ENCODE measurements at places on chromosomes 2 and 18. TPM values are rescaled to one million over a fixed set of nuclear protein-coding genes. Genes with fewer than 3 reads are reported as not detected.
A peak's percentile ranks its signal among the peaks of the same experiment; 100 is the strongest.

- H3K4me3 ChIP-seq = no peak overlapping the region
- H3K27ac ChIP-seq = no peak overlapping the region
These were observed 244.1 kb downstream of the HDAC4 start for GRCh38 chr2:239156516-239157265.

NCOA1 gene
- total RNA-seq = 20.1 TPM

CNGA3 gene
- total RNA-seq = 0.84 TPM

DNA sequence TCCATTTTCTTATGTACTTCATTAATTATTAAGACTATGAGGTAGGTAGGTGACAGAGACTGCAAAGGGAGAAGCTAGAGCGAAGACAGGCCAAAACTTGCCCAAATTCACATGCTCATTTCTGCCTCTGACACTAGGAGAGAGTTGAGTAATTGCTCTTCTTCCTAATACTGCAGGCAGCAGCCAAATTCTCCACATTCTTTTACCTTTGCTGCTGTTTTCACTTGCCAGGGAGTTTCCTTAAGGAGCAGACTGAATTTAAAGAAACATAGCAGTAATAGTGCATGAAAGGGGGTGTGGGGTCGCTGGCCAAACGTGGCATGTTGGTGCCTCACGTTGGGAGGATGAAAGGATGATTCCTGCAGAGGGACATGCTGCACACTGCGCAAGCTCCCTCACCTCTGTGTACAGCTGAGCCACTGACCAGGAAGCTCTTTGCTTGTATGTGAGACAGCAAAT is 12.3 kb downstream of the CRIM1 start:
- H3K4me1 ChIP-seq = peaks cover 58% of the 10 kb centered on the region
- H3K27me3 ChIP-seq = no peaks in the 10 kb centered on the region
- no peak for DNase-seq
- no peak overlapping the region for H3K27ac ChIP-seq
- H3K36me3 ChIP-seq = peaks cover 3% of the 10 kb centered on the region

GRCh38 chr2:227317834-227318233 is 7.2 kb upstream of the MFF start:
- H3K4me1 ChIP-seq = no peaks in the 10 kb centered on the region
- peaks cover 4% of the 10 kb centered on the region for H3K27me3 ChIP-seq
- no peak overlapping the region for H3K27ac ChIP-seq

DNA sequence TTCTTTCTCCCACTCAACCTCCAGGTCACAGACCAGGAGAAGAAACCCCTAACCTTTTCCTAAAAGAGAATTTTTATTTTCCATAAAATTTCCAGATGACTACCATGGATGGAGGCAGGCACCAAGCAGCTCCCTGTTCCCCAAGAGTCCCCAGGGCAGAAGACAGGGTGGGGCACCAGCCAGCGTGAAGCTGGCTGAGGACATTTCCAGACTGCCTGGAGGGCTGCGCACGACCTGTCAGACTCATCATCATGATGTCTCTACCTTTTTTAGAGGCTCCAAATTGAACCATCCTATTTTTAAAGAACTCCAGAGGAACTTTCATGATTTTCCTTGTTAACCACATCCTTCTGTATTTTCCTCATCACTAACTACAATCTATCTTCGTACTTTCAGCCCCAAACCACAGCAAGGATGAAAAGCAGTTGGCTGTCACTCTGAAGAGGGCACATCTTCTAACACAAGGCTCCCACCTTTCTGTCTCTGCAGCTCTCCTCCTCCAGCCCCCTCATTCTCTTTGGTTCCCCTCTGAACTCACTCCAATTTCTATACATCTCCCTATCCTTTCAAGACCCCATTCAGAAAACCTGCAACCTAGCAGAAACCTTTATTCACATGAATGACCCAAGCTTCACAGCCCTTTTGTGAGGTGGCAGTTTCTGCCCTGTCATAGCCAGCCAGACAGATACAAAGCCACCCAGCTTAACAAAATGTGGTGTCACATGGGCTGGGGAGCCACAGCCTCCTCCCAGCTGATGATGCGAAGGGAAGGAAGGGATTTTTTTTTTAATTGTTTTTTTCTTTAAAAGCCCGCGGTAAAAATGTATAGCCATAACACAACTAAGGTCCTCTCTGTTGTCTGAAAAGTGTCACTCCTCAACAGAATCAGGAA is 11.1 kb downstream of the AMMECR1L start:
- no peak for DNase-seq
- H3K27ac ChIP-seq = peak overlapping the region; percentile 24
- no peaks in the 10 kb centered on the region for H3K27me3 ChIP-seq
- peak overlapping the region; percentile 35 for H3K4me3 ChIP-seq

DNA sequence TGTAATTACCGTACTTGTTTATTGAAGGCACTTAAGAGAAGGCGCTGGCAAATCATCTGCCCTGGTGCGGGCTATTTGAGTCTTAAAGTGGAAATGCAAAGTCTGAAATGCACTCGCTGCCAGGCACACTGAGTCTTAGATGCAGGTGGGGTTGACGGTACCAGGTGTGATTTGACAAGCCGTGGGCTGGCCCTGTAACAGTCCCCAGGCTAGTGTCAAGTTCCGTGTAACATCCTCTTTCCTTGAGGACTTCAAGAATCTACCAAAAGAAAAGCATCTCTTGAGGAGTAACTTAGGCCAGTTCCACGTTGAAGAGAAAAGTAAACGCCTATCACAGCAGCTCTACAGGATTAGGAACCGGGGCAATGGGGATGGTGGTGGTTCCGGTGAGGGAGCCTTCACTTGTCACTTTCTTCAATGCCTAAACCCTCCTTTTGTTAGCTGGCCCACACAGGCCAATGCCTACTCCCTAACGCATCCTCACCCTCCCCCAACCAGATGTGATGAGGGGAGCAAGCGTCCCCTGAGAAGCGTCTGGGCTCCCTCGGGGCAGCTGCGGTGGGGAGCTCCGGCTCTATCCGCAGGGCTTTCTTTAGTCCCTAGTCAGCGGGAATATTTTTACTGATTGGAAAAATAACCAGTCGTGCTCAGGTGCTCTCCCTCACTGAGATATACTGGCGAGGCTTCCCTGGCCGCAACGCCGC is 1.5 kb upstream of the UGP2 start:
- DNase-seq = no peak
- peaks cover 44% of the 10 kb centered on the region for H3K4me1 ChIP-seq
- peak overlapping the region; percentile 100 for H3K4me3 ChIP-seq
- no peaks in the 10 kb centered on the region for H3K36me3 ChIP-seq
- no peaks in the 10 kb centered on the region for H3K27me3 ChIP-seq

DNA sequence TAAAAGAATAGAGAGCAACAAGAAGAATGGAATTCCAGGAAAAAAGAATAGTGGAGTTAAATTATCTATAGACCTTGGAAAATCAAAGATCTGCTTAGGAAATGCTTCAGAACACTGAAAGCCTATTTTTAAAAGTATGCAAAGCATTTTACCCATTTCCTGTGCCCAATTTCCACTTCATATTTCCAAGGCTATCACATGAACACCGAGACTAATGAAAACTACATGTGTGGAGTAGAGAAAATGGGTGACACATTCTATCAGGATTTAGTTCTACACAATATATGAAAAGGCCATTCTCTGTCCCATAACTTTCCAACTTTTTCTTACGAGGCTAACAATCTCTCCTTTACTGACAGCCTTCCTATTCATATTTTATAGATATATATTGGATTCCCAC is 279.4 kb downstream of the CCDC178 start:
- H3K36me3 ChIP-seq = no peaks in the 10 kb centered on the region
- H3K4me3 ChIP-seq = no peak overlapping the region
- no peak overlapping the region for H3K27ac ChIP-seq

- peak overlapping the region; percentile 2 for H3K27ac ChIP-seq
- H3K4me3 ChIP-seq = peak overlapping the region; percentile 87
- no peak for DNase-seq
- H3K4me1 ChIP-seq = peaks cover 22% of the 10 kb centered on the region
These were observed 698 bp upstream of the TMEM237 start for GRCh38 chr2:201644001-201644400.

DNA sequence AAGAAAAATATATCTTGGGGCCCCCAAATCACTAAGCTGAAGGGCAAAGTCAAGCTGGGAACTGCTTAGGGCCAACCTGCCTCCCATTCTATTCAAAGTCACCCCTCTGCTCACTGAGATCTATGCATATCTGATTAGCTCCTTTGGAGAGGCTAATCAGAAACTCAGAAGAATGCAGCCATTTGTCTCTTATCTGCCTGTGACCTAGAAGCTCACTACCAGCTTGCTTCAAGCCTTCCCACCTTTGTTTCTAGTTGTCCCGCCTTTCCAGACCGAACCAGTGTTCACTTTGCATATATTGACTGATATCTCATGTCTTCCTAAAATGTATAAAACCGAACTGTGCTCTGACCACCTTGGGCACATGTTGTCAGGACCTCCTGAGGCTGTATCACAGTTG is 479.4 kb downstream of the METTL4 start:
- H3K4me1 ChIP-seq = peaks cover 4% of the 10 kb centered on the region
- H3K27me3 ChIP-seq = no peaks in the 10 kb centered on the region
- H3K36me3 ChIP-seq = no peaks in the 10 kb centered on the region
- H3K27ac ChIP-seq = no peak overlapping the region
- DNase-seq = no peak

DNA sequence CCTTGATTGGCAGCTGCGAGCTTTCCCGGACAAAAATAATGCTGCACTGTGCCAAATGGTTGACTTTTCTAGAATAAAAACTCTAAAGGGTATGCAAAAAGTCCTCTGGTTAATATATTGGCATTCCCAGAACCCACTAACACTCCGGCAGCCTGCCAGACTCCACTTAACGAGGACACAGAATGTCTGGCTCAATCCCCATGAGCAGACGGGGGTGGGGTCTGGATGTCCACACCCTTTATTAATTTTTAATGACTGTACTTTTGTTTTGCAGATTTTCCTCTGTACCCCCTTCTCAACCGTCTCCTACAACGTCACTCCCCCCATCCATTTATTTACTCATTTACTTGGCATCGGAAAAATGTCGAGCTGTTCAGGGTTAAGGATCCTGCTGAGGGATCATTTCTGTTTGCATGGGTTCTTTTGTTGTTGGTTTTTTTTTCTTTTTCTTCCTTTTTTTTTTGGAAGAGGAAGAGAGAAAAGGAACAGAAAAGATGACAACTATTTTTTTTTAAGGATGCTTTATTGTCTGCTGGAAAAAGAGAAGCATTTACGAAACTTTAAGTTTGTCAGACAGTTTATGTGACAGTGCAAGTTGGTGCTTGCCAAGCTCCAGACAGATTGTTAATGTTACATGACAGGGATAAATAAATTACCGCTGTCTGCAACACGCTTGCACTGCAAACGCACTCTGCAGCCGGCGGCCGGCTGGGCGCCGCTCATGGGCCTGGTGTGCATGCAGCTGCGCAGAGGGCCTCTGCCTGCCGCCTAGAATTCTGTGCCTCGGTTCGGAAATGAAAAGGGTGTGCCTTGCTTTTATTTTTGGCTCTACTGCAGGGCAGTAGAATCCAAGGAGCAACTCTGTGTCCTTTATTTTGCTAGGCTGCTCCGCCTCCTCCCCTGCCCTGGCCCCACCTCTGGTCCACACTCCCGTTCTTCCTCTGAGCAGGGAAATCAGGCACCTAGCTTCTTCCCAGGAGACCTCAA is 3.6 kb downstream of the LDLRAD4 start:
- H3K36me3 ChIP-seq = no peaks in the 10 kb centered on the region
- no peak overlapping the region for H3K27ac ChIP-seq
- peak overlapping the region; percentile 18 for H3K4me3 ChIP-seq
- peaks cover 21% of the 10 kb centered on the region for H3K4me1 ChIP-seq

DNA sequence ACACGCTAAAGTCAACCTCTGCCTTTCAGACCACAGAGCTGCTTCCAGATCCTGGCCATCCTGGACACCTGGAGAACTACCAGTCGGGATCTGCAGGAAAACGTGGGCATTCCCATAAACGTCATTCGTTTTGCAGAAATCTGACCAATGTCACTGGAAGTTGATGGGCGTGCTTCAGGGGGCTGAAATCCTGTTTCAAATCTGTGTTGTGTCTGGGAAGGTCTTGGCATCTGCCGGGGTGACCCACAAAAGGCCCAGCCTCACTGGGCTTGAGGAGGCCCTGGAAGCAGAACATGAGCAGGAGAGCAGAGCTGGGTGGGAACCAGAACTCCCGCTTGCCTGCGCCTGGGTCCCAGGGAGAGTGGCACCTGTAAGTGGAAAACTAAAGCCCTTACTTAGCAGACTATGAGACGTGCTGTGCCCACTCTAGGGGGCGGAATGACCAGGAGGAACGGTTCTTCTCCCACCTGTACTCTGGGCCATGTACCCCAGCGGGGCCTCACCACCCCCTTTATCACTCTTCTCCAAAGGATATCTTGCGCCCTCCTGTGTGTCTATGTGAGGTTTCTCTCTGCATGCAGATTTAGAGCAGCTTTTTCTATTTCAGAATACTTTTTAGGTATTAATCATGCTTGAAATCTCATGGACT is 200.9 kb downstream of the FAM210A start:
- no peaks in the 10 kb centered on the region for H3K4me1 ChIP-seq
- no peak overlapping the region for H3K4me3 ChIP-seq
- H3K27me3 ChIP-seq = no peaks in the 10 kb centered on the region
- no peak for DNase-seq
- H3K27ac ChIP-seq = no peak overlapping the region

GRCh38 chr18:11860594-11861450 is 9.6 kb downstream of the CHMP1B start:
- no peak overlapping the region for H3K4me3 ChIP-seq
- no peaks in the 10 kb centered on the region for H3K36me3 ChIP-seq
- no peak overlapping the region for H3K27ac ChIP-seq
- no peaks in the 10 kb centered on the region for H3K27me3 ChIP-seq
- peaks cover 6% of the 10 kb centered on the region for H3K4me1 ChIP-seq

NETO1 gene
- 6.9 TPM for total RNA-seq

DNA sequence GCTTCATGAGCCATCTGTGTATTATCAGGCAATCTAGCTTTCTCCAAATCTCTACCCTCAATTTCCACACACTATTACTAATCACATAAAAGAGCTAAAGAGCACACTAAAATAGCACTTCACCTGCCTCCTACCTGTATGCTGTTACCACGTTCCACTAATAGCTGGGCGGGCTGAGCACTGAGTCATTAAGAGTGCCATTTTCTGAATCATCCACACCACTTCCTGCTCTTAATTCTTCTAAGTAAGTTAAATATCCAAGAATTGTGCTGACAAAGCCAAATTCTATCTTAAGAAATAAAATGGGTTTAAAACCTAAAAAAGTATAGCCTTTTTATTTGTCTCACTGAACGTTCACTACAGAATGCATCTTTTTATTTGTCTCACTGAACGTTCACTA is 35.7 kb downstream of the NOL10 start:
- H3K36me3 ChIP-seq = peaks cover 4% of the 10 kb centered on the region
- H3K27ac ChIP-seq = no peak overlapping the region
- H3K27me3 ChIP-seq = no peaks in the 10 kb centered on the region
- no peak overlapping the region for H3K4me3 ChIP-seq
- no peak for DNase-seq
- no peaks in the 10 kb centered on the region for H3K4me1 ChIP-seq

TEX44 gene
- not detected for total RNA-seq

GRCh38 chr2:45497355-45497754 is 113.7 kb downstream of the SRBD1 start:
- DNase-seq = no peak
- H3K27ac ChIP-seq = no peak overlapping the region
- H3K36me3 ChIP-seq = peaks cover 13% of the 10 kb centered on the region
- H3K4me1 ChIP-seq = no peaks in the 10 kb centered on the region
- no peaks in the 10 kb centered on the region for H3K27me3 ChIP-seq

Measured in neural crest cell (in vitro differentiated cells).